NCI-H2029 (cell line): ENCODE measurements at places on chromosomes 7 and 10.
A peak's percentile ranks its signal among the peaks of the same experiment; 100 is the strongest.

- peak; percentile 49 for DNase-seq
Observed at GRCh38 chr7:39238234-39238869, 260.6 kb downstream of the POU6F2 start.

DNA sequence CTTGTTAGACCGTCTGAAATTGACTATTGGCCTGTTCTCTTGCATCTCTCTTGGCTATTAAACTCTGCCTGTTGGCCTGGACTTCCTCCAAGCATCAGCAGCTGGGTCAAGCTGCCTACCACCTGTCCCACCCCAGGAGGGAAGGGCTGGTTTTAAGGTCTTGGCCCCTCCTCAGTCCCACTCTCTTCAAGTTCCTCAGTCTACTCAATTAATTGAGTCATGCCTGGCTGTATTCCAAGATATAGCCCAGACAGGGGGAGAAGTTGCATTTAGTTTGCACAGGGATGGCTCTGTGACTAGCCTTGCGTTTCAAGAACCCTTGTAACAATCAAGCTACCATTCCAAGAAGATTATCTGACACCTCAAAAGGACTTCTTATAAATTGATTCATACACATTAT, 113.8 kb upstream of the GLI3 start:
- no peak for DNase-seq

GRCh38 chr7:104943502-104944343, 70.3 kb upstream of the KMT2E start:
- DNase-seq: peak; percentile 97

DNA sequence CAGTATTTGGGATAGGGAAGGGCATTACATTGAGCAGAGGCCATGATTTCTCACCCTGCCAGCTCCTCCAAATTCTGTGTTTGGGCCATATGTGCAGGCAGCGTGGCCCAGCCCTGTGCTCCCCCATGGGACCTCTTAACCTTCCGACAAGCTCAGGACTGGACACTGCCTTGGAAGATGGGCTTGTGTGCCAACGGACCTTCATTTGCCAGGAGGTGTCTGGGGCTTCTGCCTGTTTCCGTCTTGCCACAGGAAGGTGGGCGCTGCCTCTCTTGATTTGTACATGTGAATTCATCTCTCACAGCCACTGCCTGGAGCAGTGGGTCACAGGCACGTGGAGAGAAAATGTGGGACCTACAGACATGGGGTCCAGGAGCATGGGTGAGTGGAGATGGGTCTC, 272.6 kb downstream of the CCSER2 start:
- DNase-seq: no peak
